ENCODE measurements at places on chromosomes 5 and 9.

GRCh38 chr9:34577400-34578240 lies 11.9 kb downstream of the CNTFR start:
- DNase-seq, result no peak

GRCh38 chr5:54703133-54703532 lies 185.6 kb downstream of the SNX18 start:
- no peak for DNase-seq

GRCh38 chr9:2260417-2261306 lies 245.5 kb downstream of the SMARCA2 start:
- no peak for DNase-seq

DNA sequence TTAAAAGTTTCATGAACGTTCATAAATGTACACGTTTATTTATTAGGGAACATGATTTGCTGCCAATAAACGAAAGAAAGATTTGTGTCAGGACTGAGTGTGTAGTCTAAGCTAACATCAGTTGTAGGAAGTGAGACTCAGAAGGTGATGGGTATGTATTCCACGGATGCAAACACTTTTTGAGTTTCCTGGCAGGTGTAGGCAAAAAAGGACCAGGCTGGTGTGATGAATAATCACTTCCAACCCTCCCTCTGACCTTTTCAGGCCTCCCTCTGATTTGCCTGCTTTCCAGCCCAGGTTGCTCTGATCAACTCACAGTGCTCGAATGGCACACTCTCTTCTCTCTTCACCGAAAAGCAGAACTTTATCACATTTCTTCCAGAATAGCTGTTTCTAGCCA lies 51.8 kb downstream of the BASP1 start:
- DNase-seq, result no peak

DNA sequence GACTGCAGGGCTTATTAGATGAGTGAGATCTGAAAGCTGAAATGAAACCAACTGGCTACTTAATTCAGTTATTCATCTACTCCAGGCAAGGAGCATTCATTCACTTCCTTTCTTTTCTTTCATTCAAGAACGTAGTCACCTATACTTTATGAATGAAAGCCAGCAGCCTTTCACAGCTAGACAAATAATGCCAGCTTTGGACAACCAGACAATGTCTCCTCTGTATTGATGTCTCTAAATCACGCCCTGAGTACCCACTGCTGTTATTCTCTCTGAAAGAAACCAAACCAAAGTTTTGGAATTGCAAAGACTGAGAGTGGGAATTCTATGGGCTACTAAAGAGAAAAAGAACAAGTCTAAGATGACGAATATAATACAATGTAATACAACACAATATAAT lies 121.2 kb upstream of the PTPN3 start:
- no peak for DNase-seq

GRCh38 chr9:23321049-23321448 lies 505.0 kb downstream of the ELAVL2 start:
- DNase-seq, result no peak

DNA sequence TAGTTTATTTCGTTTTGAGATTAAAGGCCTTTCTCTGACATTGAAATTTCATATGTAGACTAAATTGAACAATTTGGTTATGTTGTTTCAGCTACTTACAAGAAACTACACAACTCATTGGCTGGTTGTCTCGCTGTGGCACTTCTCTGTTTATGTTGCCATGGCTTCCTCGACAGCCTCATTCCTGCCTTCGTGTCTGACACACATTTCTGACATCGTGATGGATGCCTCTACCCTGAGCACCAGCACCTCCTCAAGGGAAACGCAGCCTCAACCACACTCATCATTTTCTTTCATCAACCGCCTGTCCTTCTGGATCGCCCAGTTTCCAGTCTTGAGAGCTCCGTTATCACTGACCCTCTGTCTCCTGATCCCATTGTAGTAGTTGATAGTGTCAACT lies 562.8 kb downstream of the PDE4D start:
- no peak for DNase-seq

GRCh38 chr9:132498531-132499210 lies 83.7 kb upstream of the BARHL1 start:
- DNase-seq, result no peak

- DNase-seq, result no peak
These were observed 103.4 kb downstream of the PHF2 start for GRCh38 chr9:93679536-93680442.

DNA sequence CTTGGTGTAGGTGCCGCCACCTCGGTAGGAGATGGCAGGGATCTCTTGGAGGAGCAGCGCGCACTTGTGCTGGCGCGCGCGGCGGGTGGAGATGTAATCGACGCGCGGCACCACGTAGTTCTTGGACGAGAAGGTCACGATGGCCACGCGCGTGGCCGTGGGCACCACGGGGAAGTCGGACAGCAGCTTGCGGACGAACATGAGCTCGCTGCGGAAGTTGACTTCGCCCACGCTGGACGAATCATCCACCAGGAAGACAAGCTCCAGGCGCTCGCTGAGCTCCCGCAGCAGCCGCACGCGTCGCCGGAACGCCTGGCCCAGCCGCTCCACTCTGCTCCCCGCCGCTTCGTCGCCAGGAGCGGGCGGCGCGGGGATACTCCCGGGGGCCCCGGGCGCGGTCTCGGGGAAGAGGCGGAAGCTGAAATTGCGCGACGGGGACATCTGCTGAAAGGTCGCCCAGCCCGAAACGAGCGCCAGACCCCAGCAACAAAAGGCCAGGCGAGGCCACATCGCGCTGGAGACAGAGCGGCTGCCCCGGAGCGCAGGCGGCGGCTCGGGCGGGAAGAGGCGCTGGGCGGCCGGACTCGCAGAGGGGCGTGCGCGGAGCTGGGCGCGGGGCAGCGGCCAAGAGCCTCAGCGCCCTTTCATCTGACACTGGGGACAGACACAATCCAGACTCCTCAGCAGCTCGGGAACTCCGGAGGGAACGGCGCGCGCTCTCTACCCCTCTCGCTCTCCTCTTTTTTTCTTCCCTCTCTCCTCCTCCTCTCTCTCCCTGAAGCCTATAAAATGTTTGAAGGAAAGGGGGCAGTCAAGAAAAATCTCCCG lies at the start of gene SVEP1:
Gene SVEP1, minus strand, starts transcription at position 708 of the 828 bp plus-strand sequence. Its CDS starts 198 bp downstream, at position 510.
- DNase-seq, result no peak

- no peak for DNase-seq
These were observed 170.8 kb upstream of the RGMB start for GRCh38 chr5:98602534-98603112.

DNA sequence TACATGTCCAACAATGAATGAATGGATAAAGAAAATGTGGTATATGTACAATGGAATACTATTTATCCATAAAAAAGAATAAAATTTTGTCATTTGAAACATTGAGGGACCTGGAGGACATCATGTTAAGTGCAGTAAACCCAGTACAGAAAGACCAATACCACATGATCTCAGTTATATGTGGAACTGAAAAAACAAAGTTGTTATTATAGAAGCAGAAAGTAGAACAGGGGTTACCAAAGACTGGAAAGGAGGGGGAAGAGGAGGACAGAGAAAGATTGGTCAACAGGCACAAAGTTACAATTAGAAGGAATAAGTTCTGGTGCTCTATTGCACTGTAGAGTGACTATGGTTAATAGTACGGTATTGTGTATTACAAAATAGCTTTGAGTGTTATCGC lies 233.8 kb downstream of the SEMA6A start:
- DNase-seq, result no peak

GRCh38 chr5:174339130-174339529 lies 293.6 kb downstream of the NSG2 start:
- DNase-seq, result no peak

- no peak for DNase-seq
These were observed 343.7 kb downstream of the SPOCK1 start for GRCh38 chr5:137155261-137156000.
